ENCODE measurements at places on chromosomes 3 and 15.
A peak's percentile ranks its signal among the peaks of the same experiment; 100 is the strongest.

DNA sequence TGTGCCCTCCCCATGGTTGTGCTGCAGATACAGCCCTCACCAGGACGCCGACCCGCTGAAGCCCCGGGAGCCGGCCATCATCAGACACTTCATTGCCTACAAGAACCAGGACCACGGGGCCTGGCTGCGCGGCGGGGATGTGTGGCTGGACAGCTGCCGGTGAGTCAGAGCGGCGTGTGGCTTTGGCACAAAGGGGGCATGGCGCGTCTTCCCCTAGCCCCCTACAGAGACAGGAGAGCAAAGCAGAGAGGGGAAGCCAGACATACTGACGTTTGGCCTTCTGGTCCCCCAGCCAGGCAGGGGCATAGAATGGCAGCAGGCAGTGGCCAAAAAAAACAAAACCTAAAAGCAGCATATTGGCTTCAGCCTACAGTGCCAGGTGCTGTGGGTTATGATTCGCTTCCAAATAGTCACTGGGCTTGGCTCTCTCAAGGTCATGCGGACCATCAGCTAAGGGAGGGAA is 64.0 kb downstream of the MESD start:
- DNase-seq, result no peak

DNA sequence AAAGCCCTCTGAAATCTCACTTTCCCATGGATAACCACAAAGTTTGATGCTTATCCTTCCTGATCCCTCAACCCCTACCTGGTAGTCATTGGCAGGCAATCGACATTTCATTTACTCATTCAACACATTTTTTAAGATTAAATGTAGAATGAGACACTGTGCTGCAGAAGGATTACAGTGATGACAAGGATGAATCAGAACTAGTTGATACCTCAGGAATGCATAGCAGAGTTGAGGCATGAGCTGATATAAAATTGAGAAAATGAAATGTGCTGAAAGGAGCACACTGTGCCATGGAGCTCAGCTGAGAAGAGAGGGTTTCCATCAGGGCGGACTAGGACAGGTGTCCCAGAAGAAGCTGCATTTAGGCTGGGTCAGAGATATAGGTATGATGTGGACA is 48.9 kb upstream of the ACTL6A start:
- no peak for DNase-seq

DNA sequence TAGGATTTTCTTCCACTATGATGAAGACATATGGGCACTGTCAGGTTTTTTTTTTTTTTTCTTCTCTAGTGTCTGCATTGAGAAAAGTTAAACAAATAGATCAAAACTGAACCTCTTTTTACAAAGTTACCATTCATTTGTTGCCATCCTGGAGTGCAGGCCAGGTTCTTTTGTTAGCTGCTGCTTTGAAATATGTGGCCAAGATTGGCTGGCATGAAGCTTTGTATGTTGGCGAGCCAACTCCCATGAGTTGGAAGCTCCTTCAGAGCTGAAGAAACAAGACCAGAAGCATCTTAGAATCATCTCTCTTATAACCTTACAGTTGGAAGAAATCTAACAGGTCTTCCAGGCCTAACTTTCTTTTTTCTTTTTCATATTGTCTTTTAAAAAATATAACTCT is 346.5 kb downstream of the THSD4 start:
- no peak for DNase-seq

DNA sequence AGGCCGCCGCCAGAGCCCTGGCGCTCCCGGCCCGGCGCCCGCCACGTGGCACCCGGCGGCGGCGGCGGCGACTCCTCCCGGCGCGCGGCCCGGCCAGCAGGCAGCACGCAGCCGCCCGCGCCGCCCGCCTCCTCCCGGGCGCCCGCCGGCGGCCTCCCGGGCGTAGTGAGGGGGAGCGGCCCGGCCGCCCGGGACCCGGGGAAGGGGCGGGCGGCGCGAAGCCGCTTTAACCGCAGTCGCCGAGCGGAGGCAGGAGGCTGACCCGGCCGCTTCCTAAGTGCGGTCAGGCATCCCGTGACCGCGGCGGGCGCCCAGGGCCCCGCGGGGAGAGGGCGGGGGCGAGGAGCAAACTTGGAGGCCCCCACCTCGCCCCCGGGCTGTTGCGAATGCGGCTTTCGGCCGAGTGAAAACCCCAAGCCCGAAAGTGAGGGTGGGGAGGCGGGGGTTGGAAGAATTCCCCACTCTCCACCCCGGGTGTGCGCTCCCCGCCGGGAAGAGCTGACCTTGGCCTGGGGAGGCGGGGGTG is 1.7 kb upstream of the HES1 start:
- peak; percentile 59 for DNase-seq

GRCh38 chr15:54843006-54843405 is 353.7 kb downstream of the RSL24D1 start:
- DNase-seq, result no peak

DNA sequence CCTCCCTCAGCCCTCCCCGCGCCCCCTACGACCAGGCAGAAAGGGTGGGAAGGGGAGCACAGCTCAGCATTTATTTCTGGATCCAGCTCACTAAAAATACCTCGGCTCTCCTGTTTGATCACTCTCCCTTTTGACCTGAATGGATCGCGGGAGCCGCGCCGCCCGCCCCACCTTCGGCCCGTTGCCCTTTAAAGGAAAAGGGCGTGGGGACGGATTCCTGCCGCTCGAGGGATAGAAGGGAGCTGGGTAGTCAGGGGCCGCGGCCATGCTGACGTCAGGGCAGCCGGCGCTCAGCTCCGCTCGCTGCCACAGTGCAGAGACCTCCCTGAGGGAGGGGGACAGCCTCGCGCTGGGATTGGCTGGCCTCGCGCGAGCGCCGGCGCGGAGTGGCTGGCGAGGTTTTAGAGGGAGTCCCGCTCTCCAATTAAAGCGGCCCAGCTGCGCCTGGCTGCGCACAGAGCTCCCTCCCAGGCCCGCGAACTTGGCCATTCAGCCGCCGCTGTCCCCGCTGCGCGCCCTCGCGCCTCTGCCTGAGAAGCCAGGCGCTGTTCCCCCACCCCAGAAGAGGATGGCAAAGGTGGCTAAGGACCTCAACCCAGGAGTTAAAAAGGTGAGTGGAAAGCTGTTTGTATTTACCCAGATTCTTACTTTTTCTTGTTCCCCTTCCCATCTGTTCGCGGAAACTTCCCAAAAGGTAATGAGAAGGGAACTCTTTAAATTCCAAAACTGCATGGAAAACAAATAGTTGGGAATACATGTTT is at the start of gene LMCD1:
Gene LMCD1, plus strand, starts transcription at position 453 of the 761 bp plus-strand sequence. Its CDS starts 116 bp downstream, at position 569.
- DNase-seq, result peak; percentile 90

GRCh38 chr3:34884007-34884406 is 755.3 kb upstream of the ARPP21 start:
- no peak for DNase-seq

DNA sequence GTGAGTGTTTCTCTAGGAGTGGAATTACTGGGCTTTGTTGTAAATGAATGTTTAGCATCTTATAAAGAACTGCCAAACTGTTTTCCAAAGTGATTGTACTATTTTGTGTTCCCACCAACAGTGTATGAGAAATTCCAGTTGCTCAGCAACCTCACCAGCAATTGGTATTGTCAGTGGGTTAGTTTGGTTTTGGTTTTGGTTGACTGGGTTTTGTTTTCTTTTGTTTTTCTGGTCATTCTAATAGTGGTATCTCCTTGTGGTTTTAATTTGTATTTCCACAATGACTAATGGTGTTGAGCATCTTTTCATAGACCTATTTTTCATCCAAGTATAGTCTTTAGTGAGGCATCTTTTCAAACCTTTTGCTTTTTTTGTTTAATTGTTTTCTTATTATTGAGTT is 27.1 kb downstream of the FILIP1L start:
- no peak for DNase-seq

DNA sequence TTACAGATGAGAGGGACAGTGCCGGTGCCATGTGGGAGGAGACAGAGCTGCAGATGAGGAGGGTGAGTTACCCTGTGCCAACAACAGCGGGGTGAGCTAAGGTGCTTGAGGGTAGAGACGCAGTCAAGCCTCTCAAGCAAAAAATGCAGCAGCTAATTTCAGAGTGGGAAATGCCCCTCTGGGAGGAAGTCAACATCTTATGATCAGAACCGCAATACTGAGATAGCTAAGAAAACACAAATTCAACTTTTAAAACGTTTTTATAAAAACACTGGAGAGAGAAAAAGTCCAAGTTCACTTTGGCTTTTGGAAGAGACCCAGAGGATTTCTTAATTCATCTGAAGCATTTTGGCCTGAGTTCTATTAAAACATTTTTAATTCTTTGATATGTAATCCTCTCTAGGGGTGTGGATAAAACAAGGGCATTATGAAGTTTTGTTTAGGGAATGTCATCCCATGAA is 319.2 kb downstream of the SLC9A9 start:
- DNase-seq, result no peak

DNA sequence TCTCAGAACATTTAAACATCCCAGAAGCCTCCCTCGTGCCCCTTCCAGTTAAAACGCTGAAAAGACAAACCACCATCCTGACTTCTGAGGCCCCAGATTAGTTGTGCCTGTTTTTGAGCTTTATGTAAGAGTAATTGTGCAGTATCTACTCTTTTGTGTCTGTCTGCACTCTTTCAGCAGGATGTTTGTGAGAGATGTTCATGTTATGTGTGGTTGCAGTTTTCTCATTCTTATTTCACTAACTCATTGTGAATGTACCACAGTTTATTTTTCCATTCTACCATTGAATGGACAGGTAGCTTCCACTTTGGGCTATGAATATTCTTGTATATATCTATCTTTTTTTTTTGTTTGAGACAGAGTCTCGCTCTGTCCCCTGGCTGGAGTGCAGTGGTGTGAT is 40.3 kb downstream of the MINAR1 start:
- DNase-seq, result no peak

DNA sequence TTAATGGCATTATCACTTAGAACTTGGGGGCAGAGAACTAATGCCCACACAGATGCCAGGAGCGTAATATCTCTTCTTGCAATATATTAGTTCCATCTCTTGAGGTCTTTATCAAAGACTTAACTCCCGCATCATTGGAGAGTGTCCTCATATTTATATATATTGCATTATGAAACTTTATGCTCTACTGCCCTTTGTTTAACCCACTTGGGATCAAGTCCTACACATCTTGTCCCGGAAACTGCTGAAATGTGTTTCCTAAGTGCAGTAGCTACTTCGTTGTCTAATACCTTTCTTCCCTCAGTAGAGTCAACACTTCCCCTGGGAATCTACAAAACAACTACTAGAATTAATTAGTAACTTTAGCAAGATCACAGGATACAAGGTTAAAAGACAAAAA is 1029.2 kb downstream of the OTOL1 start:
- DNase-seq, result no peak

DNA sequence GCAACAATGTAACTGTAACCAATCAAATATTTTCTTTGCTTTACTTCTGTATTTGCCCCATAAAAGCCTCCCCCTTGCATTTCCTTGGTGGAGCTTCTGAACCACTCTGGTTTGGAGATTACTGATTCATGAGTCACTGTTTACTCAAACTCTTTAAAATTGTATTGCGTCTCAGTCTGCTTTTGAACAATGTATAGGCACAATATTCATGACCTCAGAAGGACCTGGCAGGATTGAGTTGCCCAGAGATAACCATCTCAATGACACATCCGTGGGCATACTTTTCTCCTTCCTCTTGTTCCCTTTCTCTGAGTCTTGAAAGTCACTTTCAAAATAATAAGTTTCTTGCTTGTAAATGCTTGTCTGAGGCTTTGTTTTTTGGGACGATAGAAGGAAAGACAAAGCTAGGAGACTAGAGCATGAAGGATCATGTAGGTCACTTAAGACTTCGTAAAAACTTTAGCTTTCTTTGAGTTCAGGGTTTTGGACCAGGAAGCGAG is 57.1 kb upstream of the POU1F1 start:
- peak; percentile 62 for DNase-seq

DNA sequence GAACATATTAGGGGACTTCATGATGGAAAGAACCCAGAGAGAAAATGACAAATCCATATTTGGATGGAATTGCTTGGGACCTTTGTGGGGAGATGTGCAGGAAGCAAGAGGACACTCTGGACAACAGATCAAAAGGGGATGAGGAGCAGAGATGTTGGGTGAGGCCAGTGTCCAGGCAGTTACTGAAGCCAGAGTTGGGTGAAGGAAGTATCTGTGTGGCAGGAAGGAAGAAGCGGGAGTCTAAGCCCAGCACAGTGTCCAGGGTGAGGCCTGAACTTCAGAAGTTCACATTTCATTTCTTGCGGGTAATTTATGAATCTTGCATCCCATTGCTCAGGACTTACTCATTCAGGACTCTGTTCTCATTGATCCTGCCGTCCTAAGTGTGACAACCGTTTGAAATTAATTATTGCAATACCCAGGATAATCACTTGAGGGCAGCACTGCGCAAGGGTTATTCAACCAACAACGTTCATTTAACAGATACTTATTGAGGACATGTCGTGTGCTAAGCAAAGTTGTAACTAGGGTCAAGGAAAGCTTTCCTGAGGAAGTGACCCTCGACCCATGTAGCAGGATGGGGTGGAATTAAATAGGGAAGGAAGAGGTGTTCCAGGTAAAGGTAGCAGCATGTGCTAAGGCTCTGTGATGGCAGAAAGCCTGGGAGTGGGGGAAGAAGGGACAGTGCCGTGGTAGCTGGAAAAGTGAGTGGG is 61.3 kb upstream of the CMTM8 start:
- peak; percentile 66 for DNase-seq

DNA sequence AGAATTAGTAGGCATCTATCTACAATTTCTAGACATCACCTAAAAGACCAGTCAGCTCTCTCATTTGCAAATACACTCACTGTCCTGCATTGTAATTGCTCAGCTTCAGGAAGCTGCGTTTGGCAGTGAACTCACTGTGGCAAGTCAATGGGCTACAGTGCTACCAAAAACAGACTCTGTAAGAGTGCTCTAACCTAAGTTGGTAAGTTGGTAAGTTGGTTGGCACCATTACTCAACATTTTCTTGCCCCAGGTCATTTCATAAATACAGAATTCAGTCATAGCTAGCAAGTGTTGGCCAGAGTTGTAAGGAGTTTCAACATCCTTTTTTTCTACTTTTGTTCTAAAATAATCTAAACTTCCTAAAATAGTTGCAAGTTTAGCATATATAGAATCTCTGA is 466.3 kb downstream of the NAALADL2 start:
- DNase-seq, result no peak

GRCh38 chr3:170961616-170962400 is 53.4 kb upstream of the EIF5A2 start:
- no peak for DNase-seq

DNA sequence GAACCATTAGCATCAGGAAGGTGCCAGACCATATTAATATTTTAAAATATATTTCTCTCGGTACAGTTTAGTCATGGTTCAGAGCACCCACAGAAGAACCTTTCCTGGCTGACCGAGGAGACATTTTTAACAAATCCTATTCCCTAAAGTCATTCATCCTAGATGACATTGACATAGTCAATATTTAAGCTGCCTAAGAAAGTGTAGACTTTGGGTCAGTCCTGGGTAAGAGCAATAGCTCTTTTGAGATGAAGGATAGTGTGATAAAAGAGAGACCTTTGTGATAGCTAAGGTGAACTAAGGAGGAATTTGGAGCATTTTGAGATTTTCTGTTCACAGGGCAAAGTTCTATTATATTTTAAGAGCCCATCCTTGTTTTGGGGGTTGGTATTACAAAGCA is 47.5 kb downstream of the ZNF609 start:
- DNase-seq, result no peak

- DNase-seq, result no peak
Observed at GRCh38 chr3:55511895-55512570, 24.9 kb upstream of the WNT5A start.

GRCh38 chr3:140497331-140497730 is 180.5 kb upstream of the TRIM42 start:
- DNase-seq, result no peak

- no peak for DNase-seq
Observed at GRCh38 chr3:57646723-57647122, 46.2 kb downstream of the DENND6A start.

GRCh38 chr3:41997702-41998550 is 36.0 kb upstream of the ULK4 start:
- no peak for DNase-seq
